EL (cell line): ENCODE measurements at places on chromosomes 11 and 22.
A peak's percentile ranks its signal among the peaks of the same experiment; 100 is the strongest.

DNA sequence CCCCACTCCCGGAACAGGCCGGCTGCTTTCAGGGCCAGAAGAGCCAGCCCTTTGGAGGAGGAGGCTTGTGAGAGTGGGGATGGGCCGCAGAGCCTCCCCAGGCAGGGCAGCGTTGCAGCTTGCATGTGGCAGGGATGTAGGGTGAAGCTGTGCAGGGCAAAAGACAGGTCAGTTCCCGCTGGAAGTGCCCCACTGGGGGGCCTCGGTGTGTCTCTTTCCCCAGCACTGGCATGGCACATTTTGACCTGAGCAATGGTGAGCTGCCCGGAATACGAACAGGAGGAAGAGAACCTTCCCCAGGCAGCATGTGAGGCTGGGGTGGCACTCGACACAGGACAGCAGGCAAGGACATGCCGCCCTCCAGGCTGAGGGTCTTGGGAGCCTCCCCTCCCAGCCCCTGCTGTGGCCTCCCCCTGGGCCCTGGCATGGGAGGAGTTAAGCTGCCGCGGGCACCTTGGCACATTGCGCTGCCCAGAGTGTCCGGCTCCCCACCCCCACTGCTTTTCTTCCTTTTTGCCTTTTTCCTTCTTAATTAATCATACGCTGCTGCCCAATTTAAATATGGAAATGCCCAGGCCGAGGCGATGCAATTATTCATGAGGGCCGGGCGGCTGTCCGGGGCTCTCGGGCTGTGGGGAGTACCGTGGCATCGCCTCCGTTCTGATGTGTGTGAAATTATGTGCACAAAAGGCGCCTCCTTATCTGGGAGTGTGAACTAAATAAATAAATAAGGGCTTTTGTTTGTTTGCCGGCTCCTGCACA lies 76.0 kb upstream of the WNT7B start:
- DNase-seq = peak; percentile 55

GRCh38 chr11:15651816-15652215 lies 537.1 kb downstream of the INSC start:
- DNase-seq = no peak

DNA sequence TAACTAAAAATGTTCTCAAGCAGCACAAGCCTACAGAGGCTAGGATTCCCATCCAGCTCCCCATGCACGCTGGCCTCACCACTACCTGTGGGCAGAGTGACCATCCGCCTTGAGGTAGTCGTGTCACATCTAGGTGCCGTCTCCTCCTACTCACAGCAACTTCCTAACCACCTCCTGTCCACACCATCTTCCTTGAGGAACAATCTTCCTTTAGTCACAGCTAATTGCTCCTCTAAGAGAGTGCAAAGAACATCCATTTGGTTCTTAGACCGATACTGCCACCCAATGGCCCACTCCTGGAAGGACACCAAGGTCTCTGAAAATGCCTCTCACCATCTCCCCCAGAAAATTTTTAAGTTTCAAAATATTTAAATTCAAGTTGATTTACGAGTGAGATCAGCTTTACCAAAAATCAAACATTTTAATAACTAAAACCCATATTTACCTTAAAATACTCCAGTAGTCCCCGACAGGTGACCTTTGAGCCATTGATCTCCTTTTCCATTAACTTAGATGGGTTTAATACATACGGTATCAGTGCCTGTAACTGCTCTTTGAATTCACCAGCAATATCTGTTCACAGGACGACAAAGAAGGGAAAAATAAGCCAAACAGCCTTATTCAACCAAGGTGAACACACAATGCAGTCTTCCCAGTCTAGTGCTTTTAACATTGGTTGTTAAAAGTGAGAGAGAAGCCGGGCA lies 21.7 kb upstream of the PLAAT3 start:
- peak; percentile 60 for DNase-seq

GRCh38 chr11:114442536-114442935 lies 3.3 kb downstream of the REXO2 start:
- DNase-seq = no peak

DNA sequence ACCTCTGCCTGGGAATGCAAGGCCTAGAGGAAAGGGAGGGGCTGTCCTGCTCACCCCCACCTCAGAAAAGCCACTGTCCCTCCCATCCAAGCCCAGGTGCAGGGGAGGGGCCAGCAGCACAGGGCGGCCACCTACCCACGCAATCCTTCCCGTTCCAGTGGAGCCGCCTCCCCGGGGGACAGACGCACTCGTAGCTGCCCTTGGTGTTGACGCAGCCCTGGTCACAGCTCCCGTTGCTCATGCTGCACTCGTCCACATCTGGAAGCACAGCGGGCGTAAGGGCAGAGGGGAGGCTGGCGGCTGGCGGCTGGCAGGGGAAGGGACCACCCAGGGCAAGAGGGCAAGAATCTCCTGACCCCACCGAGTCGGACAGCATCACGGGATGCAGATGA lies 40.3 kb upstream of the TTLL12 start:
- DNase-seq = no peak

- DNase-seq = no peak
Observed at GRCh38 chr11:117888139-117888566, 11.7 kb upstream of the FXYD6 start.

GRCh38 chr11:114148013-114148382 lies 88.5 kb downstream of the ZBTB16 start:
- no peak for DNase-seq

- DNase-seq = no peak
Observed at GRCh38 chr11:15224466-15224865, 109.7 kb downstream of the INSC start.

GRCh38 chr11:47192111-47192510 lies 5.9 kb upstream of the PACSIN3 start:
- DNase-seq = peak; percentile 33

GRCh38 chr11:83006877-83007330 lies 64.8 kb downstream of the RAB30 start:
- DNase-seq = no peak

DNA sequence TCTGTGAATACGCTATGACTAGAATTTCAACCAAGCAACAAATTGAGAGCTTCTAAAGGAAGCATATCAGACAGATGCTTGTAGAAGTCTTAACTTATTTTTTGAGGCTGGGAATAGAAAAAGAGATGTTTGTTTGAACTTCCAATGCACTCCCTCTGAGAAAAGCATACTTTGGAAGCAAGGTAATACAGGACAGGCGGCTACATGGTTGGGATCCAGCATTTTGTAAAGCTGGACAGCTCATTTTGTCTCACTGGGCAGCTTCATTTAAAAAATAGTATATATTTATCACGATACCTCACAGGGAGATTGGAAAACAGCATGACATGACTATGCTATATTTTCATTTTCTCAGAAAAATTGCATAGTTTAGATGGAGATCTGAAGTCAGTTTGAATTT lies 821.3 kb upstream of the API5 start:
- DNase-seq = no peak

GRCh38 chr11:119975561-119976152 lies 162.3 kb downstream of the TRIM29 start:
- no peak for DNase-seq

GRCh38 chr11:47179655-47179991 lies 2.9 kb upstream of the ARFGAP2 start:
- DNase-seq = peak; percentile 45

DNA sequence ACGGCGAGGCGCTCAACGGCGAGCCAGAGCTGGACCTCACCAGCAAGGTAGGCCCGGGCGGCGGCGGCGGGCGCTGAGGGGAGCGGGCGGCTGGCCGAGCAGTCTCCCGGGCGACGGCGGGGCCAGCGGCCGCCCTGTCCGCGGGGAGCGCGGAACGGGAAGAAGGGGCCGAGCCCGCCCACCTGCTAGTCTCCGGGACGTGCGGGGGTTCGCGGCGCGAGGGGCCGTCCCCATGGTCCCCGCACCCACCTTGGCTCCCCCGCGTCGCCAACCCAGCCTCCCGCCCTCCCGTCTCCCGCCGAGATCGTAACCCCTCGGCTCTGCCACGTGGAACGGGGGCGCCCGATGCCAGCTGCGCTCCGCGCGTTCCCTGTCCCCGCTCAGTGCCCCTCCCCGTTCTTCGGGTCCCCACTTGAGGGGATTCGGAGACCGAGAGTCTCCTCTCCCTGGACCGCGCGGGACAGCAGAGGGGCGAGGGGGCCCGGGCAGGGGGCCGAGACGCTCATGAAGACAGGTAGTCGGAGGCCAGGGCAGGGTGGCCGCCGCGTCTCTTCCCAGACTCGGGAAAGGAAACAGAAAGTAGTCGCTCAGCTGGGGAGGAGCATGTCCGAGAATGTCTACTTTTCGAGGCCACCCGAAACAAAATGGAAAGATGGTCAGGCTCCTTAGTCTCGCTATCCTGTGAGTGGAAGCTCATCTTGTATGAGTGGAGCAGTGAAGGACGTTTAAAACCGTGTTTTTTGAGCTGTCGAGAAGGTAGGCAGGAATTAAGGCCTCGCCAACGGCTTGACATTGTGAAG lies 557 bp downstream of the GTPBP1 start:
- peak; percentile 37 for DNase-seq

- DNase-seq = no peak
Observed at GRCh38 chr22:26687439-26687838, 30.1 kb downstream of the MIAT start.

DNA sequence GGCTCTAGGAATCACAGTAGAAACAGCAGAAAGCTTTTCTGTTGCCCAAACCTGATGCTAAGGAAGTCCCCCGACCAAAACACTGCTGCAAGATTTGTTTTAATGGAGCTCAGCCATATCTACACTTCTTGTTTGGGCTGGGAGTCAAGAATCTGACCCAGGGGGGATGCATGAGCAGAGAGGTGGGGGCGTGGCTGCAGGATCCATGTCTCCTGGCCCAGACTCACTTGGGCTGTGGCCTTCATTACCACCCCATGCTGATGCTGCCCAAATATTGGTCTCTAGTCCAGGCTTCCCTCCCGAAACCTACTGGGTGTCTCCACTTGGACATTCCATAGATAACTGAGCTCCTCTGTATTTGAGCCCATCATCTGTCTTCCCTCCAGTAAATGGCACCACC lies 361.5 kb upstream of the LARGE1 start:
- no peak for DNase-seq

GRCh38 chr11:122671400-122671891 lies 15.9 kb downstream of the UBASH3B start:
- peak; percentile 44 for DNase-seq

DNA sequence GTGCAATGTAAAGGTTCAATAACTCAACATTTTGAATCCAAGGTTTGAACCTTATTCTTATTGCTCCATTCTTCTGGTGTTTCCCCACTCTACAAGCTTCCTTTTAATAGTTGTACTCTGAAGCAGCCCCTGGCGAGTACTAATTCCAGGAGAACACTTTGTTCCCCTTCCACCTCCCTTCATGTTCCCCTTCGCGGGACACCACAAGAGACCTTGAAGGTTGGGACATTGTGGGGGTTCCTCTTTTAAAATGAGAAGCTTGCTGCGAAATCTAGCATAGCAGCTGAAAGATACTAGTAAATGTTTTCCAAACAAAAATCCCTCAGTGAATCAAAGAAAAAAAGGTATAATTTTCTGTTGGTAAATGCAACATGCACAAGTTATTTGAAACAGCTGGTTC lies 626.3 kb upstream of the LRRC4C start:
- no peak for DNase-seq

DNA sequence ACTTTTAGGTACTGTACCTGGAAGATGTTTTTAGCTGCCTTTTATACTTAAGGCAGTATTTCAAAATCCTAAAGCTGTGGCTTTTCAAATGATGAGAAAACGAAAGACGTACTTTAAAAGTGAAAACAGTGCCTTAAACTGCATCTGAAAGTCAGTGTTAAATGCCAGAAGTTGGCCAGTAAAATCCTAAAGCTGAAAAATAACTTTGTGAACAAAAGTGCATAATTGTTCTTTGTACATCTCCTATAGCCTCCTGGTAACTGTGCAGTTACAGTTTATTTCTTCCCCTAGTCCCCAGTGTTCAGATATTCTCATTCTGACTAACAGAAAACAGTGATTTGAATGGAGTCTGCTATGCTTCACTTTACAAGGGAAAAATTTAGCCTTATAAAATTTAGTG lies 6.8 kb downstream of the EED start:
- no peak for DNase-seq

DNA sequence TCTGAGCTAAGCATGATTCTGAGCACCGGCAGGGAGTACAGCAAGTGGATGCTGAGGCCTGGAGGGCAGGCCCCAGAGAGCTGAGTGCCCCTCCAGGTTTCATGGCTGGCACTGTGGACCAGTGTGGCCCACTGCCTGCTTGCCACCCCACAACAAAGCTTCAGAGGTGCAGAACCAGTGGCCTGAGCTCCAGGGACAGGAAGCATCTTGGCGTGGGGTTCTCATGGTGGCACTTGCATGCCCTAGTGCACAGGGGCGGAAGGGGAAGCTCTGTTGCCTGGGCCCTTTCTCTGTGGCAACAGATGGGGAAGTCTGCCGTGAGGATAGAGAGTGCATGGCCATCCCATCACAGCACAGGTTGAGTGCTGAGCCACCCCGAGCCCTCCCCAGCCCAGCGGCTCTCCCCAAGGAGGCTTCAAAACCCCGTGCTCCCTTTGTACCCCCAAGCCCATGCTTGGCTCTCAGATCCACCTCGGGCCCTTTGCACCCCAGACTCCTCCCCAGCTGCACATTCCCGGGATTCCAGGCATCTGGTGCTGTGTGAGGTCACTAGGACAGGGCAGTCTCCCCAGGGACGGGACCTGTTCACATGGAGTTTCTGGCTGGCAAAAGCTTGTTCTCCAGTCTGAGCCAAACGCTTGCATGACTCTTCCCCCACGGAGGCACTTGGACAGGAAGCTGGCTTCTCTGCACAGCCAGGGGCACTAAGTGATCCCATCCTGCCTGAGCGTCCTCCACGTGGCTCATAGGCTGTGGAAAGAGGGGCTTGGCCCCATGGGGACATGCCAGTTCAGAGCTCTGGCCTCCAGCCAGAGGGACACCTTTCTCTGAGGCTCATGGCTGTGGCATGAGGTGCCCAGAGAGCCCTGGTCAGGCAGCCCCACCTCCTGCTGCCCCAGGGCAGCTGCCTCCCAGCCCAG lies 4.2 kb downstream of the SLC25A1 start:
- DNase-seq = peak; percentile 87

DNA sequence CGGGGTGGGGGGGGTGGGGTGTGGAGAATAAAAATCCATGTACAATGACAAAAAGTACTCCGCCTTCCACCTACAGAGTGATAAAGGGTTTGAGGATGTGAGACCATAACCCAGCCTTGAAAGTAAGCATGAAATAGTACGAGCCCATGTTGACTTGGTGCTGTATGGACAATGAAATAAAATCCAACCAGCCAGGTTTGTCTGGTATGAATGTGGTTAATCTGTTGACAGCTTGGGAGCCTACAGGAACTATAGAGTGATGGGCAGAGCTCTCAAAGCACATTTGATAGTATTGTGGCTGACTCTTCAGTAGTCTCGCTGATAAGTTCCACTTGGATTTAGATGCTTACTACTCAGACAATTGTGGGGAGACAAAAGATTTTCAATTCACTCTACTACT lies 48.8 kb upstream of the CD44 start:
- no peak for DNase-seq
